ENCODE measurements at places on chromosomes 7 and 10.
A peak's percentile ranks its signal among the peaks of the same experiment; 100 is the strongest.

GRCh38 chr10:8088504-8088903 is 34.0 kb downstream of the GATA3 start:
- DNase-seq, result no peak

DNA sequence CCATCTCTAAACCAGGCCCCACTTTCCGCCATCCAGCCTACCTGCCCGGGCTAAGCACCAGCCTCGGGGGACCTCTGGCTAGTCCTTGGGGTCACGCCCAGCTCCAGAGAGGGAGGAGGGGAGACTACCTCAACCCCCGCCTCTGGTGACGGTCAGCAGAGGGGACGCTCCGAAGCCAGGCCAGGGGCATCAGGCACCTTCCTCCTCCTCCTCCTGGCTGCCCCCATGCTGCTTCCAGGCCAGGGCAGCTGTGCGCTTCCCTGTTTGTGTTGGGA is 4.0 kb upstream of the SMARCD3 start:
- DNase-seq, result no peak

DNA sequence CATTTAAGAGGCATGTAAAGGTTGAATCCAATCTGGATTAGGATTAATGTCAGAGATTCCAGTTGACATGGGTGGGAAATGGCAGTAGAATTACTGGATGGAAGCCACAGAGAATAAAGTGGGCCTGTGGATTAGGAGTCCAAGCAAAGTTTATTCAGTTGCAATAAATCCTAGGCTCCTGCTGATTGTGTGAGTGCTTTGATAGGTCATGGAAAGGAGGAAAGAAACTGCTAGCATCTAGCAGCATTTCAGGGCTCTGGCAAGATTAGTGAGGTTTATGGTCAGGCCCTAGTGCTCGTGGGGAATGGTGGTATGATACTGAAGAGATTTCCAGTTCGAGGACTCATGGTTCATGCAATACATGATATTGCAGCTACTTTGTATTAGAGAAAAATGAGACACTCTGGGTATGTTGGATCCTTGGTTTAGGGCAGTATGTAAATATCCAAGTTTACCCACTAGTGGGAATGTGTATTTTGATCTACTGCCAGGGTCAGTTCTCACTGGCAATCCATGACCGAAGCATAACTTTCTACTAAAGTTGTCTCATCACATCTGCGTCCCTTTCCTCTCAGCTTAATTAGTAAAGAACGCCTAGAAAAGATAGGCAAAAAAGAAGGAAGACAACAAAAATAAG is 235.0 kb downstream of the SUGCT start:
- no peak for DNase-seq

DNA sequence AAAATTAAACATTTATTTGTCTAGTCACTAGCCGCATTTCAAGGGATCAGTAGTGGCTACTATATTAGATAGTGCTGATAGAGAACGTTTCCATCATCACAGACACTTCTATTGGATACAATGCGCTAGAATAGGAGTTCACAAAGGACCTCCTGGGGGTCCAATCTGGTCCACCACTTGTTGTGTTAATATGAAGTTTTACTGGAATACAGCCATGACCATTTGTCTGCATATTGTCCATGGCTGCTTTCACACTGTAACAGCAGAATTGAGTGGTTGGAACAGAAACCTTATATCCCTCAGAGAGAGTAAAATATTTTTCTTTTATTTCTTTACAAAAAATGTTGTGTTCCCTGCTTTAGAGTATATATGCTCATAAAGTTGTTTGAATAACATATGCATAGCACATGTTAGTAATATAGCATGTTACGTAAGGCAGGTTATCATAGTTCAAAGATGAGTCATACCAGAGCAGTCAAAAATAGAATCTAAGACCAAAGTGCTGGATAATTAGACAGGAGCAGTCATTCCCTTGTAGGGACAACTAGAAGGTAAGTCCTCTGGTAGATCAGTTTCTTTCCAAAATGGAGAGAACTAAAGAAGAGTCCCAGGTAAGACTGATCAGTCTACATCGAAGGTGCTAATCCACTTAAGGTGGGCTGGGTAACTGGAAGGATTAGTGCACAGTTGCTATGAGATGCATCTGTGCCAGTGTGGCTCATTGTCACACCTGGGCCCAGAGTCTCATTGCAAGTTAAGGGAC is 14.9 kb downstream of the BZW2 start:
- no peak for DNase-seq

- DNase-seq, result no peak
Measured at GRCh38 chr7:48901966-48902365, 22.4 kb upstream of the CDC14C start.

DNA sequence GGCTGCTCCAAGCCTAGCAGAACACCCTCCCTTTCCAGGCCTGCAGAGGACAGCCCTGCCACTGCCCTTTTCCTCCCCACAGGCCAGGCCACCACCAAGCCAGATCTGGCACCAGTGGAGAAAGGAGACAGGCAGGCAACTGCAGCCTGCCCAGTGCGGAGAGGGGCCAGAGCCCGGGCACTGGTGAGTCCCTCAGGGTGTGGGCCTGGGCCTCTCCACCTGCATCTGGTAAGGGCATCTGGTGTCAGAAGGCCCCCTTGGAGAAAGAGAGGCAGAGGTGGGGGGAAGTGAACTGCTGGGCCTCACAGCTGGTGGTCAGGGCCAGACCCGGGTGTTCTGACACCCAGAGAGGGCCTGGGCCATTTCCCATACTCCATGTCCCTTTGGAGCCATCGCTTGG is 27.9 kb downstream of the ZNF783 start:
- no peak for DNase-seq

- DNase-seq, result no peak
Measured at GRCh38 chr7:50336894-50337703, 32.6 kb downstream of the IKZF1 start.

- peak; percentile 52 for DNase-seq
Measured at GRCh38 chr10:97355571-97355975, 21.0 kb upstream of the FRAT2 start.

DNA sequence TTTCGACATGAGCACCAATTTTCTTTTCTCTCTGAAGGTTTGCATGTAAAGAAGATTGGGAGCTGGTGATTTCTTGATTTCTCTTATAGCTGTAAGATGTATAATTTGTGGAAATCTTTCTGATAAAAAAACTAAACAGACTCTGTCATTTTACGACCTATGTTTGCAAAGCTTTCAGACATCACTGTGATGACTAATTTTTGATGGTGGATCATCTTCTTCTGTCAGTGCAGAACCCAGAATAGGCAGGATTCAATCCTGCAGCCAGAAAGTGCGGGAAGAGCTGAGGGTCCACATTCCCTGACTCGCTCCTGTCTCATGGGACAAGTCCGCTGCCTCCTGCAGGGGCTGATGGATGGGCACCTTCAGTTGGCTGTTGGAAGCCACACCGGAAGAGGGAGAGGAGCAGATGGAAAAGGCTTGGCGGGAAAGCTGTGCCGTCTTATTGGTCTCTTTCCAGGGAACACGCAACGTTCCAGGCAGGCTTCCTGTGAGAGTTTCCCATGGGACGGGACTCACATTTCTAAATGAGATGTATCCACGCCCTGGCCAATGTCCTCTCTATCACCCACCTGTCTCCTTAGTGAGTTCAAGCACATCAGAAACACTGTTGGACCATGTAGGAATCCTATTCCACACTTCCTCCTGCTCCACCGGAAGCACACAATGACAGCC is 186.9 kb downstream of the PRPF18 start:
- DNase-seq, result no peak

DNA sequence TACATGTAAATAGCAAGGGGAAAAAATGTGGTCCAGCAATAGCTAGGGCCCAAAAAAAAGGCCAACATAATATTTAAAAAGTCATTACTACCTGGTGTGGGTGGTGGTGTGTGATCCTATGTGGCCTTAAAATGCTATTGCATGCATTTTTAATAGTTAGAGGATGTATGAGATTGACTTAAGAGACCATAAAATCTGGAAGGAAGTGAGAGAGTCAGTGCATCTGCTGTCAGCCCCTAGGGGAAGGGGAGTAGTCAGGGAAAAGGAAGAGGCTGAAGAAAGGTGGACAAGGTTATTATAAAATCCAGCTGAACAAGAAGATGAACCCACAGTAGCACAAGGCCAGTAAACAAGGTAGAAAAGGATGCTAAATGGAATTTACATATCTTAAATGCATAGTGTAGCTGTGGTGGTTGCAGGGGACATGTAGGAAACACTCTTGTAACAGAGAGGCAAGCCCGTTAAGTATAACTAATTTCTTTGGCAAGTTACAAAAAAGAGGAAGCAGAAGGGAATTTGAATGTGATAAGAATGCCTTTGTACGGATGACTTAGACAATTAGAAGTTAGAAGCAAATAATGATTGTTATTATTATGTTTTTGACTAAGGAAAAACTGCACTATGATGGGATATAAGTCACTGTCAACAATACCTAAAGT is 11.9 kb upstream of the NDUFA5 start:
- no peak for DNase-seq

GRCh38 chr7:14226126-14226525 is 236.7 kb upstream of the ETV1 start:
- DNase-seq, result no peak

GRCh38 chr7:36684954-36685353 is 39.3 kb downstream of the AOAH start:
- DNase-seq, result no peak

DNA sequence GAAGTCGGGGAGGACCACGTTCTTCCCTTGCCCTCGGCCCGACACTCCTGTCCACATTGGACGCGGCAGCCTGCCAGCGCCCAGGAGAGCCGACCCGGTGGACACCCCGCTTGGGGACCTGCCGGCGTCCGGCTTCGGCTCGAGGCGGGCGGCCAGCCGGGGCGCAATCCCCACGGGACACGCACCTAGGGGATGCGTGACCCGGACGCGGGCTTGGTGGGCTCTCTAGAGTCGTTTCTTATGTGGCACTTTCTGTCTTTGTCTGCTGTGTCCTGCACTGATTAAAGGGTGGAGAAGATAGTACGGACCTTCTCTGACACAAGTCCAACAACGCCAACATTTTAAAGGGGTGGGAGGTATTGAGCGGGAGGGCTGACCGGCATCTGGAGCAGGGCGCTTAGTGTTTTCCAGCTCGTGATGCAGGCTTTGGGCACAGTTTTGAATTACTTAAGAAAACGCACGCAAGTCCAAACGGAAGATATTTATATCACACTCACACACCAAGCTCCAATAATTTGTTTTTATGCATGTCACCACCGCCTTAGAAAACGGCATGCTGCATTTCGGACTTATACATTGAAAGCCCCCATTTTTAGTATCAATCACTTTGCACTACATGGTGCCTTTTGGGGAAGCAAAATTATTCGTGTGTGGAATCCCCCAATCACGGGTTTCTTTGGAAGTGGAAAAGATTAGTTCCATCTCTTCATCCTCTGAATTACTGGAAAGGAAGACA is 3.9 kb upstream of the SPAG6 start:
- no peak for DNase-seq

DNA sequence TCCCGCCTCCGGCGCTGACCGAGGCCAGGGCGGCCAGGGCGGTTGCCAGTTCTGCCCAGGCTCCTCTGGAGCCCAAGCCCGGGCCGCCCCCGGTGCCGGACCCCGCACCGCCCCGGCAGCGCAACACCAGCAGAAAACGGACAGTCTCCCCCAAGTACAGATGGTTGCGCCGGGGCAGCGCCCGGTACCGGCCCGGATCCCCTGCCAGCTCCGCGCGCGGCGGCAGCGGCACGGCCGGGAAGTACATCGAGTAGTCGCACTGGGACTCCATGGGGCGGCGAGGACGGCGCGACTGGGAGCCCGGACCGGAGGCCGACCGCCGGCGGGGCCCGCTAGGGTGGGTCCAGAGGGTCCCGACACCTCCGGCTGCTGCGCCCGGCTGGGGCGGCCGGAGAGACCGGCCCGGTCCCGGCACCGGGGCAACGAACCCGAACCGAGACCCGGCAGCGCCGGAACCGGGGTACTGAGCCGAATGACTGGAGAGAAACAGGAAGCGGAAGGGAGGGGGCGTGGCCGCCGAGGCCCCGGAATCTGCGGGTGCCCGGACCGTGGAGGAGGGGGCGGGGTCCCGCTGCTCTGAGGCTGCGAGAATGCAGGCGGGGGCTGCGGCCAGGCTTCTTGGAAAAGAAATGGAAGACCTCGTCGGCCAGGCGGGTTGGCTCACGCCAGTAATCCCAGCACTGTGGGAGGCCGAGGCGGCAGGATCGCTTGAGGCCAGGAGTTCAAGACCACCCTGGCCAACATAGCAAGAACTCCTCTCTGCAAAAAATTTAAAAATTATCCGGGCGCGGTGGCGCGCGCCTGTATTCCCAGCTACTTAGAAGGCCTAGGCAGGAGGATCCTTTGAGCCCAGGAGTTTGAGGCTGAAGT is at the start of gene TRAPPC14:
Gene TRAPPC14, minus strand, starts transcription at position 495 of the 870 bp plus-strand sequence. Its CDS starts 224 bp downstream, at position 271.
- DNase-seq, result peak; percentile 94

GRCh38 chr7:42673951-42674350 is 237.9 kb downstream of the C7orf25 start:
- DNase-seq, result no peak

DNA sequence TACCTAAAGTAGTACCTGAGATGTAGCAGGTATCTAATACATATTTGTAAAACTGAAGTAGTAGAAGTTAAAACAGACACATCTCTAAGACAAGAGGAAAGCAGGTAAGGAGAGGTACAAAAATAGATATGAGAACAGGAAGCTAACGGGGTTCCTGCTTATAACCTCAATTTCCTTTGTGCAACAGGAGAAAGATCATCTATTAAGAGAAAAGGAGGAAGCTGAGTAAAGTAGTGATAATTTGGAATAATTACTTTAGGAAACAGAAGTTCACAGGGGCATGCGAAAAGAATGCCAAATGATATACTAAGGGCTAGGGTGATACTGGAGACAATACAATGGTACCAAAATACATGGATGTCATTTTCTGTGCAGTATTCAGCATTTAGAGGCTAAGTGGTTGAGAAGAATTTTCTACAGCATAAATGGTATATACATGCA is 108.7 kb downstream of the NRBF2 start:
- no peak for DNase-seq

DNA sequence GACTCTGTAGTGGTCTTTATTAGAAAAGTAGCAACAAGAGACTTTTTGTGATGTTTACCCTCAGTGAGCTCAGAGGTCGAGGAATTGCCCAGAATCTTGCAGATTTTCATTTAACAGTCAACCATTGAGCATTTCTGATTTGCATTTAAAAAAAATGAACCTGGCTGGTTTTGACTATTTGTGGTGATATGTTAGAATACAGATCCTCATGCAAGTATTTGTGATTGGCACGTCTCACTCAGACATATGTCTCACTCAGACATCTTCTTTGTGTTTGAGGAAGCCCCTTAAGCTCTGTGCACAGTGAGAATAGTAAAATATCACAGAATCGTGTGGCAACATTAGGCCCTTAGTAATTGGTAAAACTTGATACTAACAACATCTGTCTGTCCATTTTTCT is 113.2 kb downstream of the SND1 start:
- DNase-seq, result no peak

- DNase-seq, result no peak
Measured at GRCh38 chr10:49361178-49361554, 34.7 kb downstream of the DRGX start.

DNA sequence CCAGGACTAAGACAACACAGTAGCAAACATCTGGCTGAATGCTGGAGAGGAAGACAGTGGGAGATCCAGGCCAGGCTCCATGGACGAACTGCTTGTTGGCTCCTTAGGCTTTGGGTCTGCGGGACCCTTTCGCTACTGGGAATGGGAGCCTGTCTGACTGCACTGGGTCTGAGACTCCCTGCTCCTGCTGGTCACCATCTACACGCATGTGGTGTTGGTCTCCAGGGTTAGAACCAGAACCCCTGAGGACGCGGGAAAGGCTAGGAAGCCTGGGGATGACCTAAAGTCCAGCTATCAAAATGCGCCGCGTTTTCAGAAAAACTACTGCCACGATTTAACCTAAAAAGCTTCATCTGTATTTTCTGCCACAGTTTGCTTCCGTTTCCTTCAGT is 817 bp upstream of the DNAJB6 start:
- peak; percentile 50 for DNase-seq

- DNase-seq, result no peak
Measured at GRCh38 chr10:117754770-117755658, 212.5 kb downstream of the EMX2 start.

Measured in right forelimb (tissue), 1 donor.